Stimulated activated CD8-positive, alpha-beta memory T cell treated with anti-CD3 and anti-CD28 coated beads, Interleukin-2, amount 100 ng/mL, for 1 hour (primary cell): ENCODE measurements at places on chromosomes 2 and 18.

GRCh38 chr2:215753808-215754207 is 259.5 kb downstream of the MREG start:
- DNase-seq, result no peak

DNA sequence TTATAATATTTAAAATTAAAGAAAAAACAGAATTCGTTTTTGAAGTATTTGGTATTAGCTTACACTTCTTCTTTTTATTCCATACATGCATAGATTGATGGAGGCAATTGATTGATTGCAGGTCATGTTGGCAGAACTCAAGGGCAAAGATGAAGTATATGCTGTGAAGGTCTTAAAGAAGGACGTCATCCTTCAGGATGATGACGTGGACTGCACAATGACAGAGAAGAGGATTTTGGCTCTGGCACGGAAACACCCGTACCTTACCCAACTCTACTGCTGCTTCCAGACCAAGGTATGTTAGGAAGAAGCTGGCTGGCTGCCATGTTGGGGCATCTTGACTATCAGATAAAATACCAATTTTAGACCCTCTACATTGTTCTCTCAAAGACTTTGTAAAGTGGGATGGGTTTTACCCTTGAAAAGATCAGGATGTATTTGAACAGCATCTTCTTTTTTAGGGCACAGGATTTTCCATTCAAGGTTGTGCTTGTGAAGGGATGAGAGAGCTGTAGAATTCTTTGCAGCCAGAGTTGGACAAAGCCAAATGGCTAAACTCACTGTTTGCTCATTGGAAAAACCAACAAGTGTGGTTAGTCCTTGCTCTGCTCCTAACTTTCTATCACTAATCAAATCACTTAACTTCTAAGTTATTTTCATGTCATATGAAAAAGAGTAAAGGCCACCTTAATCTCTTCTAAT is 286.8 kb upstream of the EPAS1 start:
- DNase-seq, result no peak

DNA sequence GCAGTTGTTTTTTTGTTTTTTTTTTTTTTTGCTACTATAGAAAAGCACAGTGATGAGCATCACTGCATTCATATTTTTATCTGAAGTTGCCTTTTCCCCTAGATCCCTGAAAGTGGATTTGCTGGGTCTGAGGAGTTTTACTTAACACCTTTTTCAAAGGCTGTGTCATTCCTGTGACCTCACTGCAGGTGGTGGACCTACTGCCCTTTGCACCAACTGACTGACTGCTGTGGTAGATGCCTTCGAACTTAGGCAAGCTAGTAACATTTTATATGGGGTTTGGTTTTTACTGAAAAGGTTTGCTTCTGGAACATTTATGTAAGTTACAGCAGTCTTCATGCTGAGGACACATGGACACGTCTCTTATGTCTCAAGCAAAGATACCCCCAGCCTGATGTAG is 36.2 kb downstream of the SPTBN1 start:
- DNase-seq, result no peak

DNA sequence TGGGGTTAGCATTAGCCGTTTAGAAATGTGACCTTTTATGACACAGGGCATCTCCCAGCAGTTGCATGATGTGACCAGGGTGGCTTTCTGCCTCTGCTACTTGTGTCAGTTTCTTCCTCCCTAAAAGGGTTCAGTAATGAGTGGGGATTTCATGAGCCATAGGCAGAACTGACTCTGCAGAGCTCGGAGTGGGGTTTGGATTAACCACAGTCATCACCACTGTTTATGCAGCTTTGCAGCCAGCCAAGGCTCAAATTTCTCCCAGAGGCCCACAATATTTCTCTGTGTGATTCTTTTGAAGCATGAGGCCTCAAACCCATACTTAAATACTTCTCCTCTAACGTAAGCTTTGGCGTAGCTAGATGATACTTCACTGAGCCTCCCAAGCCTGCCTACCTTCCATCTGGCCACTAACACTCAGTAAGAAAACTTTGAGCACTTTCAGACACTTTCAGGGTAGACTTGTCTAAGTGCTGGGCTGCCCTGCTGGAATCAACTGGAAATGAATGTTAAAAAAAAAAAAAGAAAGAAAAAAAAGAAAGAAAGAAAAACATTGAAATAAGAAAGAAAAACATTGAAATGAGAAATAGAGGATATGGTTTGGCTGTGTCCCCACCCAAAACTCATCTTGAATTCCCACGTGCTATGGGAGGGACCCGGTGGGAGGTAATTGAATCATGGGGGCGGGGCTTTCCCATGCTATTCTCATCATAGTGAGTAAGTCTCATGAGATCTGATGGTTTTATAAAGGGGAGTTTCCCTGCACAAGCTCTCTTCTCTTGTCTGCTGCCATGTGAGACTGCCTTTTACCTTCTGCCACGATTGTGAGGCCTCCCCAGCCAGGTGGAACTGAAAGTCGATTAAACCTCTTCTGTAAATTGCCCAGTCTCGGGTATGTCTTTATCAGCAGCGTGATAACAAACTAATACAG is 11.5 kb upstream of the LAPTM4A start:
- DNase-seq, result no peak

- no peak for DNase-seq
Observed at GRCh38 chr2:160613466-160614153, 120.0 kb upstream of the RBMS1 start.

DNA sequence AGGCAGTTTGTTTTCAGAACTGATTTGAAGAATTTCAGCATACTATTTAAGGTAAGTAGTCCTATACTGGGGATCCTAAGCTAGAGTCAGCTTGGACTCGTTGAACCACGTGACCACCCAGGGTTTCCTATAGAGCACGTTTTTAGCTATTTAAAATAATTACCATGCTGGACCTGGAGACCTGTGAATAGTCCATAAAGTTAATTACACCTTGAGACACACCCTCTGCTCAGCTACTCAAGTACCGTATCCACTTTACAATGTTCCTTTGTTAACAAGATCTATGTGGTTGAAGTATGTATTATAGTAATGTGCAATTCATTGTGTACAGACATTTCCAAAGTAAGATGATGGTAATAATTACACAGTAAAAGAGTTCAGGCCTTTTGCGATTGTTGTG is 67.6 kb downstream of the CRIM1 start:
- no peak for DNase-seq

DNA sequence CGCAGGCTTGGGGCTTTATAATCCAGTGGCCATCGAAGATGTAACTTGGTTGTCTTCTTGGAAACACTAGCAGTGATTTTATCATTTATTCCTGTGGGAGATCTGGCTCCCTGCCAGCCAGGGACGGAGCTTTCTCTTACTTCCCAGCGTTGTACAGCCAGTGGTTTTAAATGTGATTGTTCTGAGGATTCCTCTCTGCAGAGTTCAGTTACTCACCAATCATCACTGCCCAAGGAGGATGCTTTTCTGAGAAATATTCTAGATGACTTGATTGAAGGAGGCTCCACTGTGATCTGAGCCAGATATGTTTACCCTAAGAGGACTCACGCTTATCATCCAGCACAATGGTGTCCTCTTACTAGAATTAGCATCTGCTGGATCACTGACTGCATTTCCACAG is 744.3 kb downstream of the RNF144A start:
- no peak for DNase-seq
